Right atrium auricular region (tissue), 2 donors: ENCODE measurements at places on chromosomes 16 and 17. TPM values are rescaled to one million over a fixed set of nuclear protein-coding genes. Genes with fewer than 3 reads are reported as not detected.

The SSTR5 gene
- total RNA-seq: 14.1 TPM

DNA sequence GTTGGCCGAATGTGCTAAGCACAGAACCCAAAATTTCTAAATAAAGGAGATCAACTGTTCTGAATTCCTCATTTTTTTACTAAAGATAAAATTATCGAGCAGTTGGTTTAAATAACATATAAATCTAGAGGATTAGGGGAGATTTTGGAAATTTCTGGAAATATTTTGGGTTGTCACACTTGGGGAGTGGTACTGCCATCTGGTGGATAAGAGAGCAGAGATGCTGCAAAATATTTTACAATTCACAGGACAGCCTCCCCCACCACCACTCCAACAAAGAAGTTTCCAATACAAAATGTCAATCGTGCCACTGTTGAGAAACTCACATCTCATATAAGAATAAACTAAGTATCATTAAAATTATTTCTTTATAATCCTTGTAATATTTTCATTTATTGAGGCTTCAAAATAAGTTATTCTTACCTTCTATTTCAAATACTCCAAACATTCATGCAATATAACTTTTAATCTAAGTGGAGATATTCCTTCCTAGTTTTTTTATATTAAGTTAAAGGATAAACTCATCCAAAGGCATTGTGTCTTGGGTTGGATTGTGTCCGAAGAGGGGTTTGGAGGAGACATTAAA, 17.0 kb upstream of the ABCA8 start:
- DNase-seq: no peak

The AGRP gene
- not detected for total RNA-seq

- no peak for DNase-seq
Measured at GRCh38 chr16:30766206-30766932, 4.2 kb downstream of the RNF40 start.

DNA sequence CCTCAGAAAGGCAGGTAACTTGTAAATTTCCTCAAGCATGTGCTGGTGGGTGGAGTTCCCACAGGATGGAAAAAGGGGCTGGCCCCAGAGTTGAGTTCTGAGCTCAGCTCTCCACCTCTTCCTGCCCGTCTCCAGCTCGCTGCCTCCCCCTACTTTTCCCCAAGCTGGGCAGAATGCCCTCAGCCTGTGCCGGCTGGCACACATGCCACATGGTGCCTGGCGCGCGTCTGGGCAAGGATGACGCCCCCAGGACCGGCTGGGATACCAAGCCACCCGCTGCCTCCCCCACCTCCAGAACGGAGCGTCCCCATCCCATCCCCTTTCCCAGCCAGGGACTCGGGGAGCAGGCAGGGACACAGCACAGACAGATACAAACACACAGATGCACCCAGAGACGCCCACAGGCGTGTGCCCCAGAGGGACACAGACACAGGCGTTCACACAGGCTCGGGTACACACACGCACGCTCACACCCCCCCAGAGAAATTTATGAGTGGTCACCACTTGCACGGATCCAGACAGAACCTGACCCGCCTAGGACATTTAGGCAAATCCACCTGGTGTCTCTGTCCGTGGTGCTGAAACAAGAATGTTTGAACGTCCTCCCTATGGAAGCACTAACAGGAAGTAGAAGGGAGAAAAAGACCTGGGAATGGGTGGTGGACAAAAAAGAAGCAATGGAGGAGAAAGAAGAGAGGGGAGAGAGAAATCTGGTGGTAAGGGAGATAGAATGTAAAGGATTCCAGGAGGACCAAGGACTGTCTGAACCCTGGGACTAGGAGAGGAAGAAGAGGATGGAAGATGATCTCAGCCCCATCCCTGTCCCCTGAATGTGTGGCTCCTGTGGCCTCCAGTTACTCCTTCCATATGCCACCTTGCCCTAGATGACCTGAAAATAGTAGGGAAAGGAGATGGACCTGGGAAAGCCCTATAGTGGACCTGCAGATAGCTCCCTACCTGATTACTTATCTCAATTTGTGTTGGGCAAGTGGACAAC, 15.5 kb downstream of the NEUROD2 start:
- DNase-seq: no peak

- peak; percentile 56 for DNase-seq
Measured at GRCh38 chr17:83183145-83183948, 103.9 kb downstream of the METRNL start.

The EPN2 gene
- 68.0 TPM for total RNA-seq

- no peak for DNase-seq
Measured at GRCh38 chr16:67713647-67714273, 5.4 kb downstream of the GFOD2 start.

- DNase-seq: no peak
Measured at GRCh38 chr16:81809567-81809966, 30.5 kb downstream of the PLCG2 start.

DNA sequence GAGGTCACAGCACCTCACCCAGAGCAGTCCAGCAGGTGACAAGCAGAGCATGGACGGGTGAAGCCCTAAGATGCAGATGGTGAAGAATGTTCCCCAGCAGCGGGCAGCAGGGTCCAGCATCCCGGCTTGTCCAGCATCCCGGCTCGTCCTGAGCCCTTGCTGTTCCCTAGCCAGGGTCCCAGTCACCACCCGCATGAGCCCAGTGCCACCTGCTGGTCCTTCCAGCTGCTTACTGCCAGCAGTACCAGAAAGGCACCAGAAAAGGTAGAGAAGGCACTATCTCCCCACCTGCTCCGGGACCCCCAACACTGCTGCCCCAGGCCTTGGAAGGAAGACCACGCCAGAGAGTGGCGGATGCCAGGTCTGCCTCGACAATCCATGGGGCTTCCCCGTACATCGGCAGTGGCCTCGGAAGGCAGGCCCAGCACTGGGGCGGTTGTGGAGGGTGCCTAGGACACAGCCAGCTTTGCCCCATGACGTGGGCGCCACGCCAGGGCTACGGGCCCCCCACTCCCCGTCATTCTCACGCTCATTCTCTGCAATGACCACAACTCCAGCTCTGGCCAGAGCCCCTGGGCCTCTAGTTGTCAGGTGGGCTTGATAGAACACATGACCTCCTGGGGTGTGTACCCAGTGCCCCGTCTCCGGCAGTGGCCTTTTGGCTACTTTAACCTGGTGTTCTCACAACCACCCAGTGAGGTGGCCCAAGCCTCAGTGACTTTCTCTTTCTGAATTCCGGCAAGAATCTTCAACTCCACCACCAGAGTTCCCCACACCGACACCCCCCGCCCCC, 1.4 kb downstream of the CENPX start:
- DNase-seq: peak; percentile 77

DNA sequence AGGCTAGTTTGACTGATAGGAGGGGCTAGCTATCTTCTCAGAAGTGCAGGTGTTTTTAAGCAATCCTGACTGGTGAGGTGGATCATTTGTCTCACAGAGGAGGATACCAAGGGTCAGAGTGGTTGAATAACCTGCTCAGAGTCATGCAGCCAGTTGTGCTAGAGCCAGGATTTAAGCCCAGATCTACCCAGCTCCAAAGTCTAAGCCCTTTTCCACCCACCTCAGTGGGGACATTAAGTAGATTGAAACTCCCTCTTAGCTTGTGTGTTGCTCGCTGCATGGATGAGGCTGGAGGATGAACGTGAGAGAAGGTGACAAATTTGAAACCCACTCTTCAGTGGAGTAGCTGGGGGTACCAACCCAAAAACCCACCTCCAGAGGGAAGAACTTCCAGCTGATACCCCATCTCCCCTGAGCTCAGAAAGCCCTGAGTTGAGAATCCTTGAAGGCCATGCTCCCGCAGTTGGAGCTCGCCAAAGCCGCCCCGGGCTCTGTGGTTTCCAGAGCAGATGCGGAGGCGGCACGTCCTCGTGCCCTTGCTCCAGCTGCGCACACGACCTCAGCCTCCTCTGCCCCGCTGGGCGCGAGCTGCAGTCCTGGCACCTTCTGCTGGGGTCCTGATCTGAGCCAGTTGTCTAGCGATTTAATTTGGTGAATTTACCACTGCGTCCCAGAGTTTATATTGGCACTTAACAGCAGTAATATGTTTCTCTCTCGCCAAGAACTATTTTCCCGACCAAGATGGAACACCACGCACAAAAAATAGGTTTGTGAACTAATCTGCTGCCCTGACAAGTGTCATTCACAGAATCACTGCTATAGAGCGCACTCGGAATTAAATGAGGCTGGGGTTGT, 159.5 kb downstream of the CCDC182 start:
- no peak for DNase-seq

DNA sequence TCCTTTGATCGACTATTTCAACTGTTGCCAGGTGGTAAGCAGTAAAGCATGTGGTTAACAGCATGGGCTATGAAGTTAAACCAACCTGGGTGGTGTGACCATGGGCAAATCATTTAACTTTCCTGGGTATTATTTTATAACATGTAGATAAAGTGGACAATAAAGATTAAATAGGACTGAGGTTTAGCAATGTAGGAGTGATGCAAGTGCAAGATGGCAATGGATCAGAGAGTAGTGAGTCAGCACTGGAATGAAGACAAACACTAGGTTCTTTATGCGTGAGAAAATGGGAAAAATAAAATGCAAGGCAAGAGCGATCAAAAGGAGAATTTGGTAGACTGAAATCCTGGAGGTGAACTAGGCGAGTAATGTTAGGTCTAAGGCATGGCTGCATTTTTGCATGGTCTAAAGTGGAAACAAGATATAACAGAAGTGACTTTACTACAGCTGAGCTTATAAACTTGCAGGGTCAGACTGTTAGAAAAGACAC, 222.4 kb upstream of the AXIN2 start:
- no peak for DNase-seq

GRCh38 chr17:34241062-34241461, 14.0 kb upstream of the CCL2 start:
- DNase-seq: no peak

DNA sequence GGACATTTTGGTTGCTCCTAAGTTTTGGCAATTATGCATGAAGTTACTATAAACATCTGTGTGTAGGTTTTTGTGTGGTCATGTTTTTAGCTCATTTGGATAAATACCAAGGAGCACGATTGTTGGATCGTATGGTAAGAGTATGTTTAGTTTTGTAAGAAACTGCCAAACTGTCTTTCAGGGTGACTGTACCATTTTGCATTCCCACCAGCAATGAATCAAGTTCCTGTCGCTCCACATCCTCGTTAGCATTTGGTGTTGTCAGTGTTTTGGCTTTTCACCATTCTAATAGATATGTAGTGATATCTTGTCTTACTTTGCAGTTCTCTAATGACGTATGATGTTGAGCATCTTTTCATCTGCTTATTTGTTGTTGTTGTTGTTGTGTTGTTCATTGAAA, 20.2 kb downstream of the TENT4B start:
- no peak for DNase-seq

DNA sequence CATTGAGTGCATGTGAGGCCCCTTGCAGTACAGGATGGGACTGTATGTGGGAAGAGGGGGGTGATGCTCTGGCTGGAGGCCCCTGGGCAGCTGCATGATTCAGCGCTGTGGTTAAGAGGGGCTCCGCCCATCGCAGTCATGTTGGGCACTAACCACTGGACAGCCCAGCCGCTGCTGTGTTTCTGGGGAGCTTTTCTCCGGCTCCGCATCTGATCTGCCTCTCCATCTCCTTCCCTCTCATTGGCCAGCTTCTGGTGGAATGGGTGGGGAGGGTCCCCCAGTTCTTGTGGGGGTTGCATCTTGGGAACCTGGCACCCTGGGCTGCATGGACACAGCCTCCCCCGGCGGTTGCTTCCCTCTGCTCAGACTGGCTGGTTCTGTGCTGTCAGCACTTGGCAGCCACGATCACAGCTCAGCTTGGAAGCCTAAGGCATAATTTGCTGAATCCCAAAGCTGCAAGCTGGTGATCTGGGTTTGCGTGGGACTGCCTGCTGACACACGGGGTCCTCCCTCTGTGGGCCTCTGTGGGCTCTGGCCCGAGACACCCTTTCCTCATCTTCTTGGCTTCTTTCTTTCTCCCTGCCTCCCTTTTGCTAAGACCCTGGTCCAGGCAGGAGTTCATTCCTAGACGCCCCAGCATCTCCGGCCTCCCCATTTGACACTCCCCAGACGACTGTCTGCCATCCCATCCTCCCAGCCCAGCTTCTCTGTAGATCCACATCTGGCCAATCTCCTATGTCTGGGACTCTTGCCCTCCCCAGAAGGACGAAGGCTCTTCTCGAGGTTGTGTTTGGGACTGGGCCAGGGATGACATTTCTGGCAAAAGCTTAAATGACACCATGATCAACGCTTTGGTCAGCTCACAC, 168.3 kb downstream of the SEC14L1 start:
- DNase-seq: no peak

The SCNN1G gene
- not detected for total RNA-seq

DNA sequence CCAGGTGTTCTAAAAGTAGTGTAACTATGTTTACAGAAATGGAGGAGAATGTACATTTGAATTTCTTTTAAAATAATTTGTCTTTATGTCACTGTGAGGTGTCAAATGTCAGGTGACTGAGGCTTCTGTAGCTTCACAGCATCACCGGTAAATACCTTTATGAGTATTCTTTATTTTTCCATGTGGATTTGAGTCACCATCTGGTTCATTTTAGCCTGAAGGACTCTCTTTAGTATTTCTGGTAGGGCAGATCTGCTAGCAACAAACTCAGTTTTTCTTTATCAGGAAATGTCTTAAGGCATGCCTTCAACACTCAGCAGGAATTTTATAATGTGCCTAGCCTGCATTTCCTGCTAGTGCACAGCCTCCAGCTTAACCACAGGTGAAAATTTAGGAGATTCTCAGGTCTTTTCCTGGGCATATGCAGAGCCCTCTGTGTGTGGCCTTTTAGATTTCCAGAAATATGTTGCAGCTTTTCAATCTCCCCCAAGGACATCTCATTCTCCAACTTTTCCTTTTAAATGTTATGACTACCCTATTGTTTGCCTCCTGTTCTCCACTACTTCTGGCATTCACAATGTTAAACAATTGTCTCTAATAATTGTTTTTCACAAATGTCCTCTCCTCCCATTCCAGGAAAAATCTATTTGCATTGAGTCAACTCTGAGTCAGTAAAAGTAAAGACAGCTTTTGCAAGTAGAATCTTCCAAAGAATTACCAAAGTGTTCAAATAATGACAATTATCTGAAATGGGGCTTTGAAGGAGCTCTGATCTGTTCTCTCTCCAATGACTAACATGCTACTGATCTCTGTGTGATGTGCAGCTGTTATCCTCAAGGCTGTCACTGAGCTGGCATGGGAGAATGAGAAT, 239.4 kb upstream of the CPHXL start:
- no peak for DNase-seq
